ENCODE measurements at places on chromosomes 5 and 9.

DNA sequence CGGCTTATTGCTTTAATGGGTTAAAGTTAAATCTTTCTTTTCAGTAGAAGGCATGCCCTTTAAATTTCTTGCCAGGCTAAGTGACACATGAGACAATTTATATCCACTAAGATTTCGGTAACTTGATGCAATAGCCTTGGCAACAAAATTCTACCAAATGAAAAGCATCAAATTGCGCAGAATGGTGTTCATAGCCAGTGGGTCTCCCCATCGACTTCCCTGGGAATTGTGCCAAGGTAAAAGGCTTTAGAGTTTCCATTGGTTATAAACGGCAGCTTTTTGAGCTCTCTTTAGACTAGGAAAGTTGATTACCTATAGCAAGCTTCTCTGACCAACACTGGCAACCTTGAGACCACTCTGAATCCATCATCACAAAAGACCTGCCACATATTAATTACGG, 358.4 kb downstream of the ARRDC3 start:
- DNase-seq = no peak

DNA sequence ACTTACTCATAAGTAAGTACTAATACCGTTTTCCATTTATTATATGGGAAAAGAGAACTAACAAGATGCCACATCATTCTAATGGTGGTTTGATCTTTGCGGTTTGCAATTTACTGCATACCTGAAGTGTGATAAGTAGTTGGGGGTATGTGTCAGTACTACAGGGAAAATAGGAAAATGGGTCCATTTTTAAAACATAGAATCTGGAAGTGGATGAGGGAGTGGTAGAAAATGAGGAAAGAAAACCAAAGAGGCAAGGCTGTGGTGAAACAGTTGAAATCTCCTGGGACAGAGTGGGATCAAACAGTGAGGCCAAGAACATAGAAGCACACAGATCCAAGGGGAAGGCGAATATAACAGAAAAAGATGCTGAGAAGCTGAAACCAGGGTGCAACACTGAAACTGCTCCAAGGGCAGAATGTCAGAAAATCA, 6.7 kb downstream of the ADAMTSL1 start:
- DNase-seq = no peak

DNA sequence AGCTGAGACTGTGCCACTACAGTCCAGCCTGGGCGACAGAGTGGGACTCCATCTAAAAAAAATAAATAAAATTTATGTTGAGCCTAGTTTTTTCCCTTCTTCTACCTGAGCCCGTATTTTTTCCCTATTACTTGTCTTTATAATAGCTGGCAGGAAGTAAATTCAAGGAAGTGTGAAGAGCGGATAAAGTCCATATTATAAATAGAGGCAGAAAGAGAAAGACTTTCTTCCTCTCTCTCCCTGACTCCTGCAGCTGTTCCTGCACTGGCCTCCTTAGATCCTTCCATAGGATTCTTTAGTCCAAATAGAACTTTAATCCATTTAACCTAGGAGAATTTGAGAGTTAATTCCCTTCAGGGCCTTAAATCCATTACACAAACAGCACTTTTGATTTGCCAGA, 10.3 kb upstream of the ERBIN start:
- DNase-seq = no peak

DNA sequence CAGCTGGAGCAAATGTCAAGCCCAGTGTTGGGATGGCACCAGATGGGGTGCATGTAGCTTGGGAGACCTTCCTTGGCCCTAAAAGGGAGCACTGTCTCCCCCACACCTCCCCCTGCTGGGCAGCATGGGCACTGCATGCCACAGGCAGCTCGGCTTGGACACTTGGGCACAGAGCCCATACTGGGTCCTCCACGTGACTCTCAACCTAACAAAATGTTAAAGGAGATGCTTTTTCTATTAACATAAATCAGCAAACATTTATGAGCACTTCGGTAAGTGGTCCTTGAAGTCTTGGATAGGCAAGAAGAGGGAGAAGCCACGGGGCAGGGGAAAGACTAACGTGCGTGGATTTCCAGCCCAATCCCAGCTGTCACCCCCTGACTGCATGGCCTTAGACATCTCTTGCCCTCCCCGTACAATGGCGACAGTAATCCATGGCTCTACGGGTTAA, 23.9 kb upstream of the MAPK9 start:
- peak; percentile 39 for DNase-seq

DNA sequence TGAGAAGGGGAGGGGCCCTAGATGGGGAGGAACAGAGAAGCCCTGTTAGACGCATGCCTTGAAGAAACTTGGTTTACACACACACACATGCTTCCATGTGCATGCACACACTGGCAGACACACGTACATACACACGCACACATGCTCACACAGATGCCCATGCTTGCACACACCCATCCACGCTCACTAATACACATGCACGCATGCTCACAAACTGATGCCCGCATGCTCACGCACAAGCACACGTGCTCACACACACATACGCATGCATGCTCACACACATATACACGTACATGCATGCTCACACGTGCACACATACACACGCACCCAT, 32.1 kb upstream of the EGFL7 start:
- DNase-seq = no peak

- no peak for DNase-seq
Measured at GRCh38 chr9:77019926-77020412, 514 bp downstream of the FOXB2 start.

- no peak for DNase-seq
Measured at GRCh38 chr5:54263447-54263846, 46.9 kb downstream of the ARL15 start.

- no peak for DNase-seq
Measured at GRCh38 chr5:100877274-100877673, 25.8 kb downstream of the ST8SIA4 start.

DNA sequence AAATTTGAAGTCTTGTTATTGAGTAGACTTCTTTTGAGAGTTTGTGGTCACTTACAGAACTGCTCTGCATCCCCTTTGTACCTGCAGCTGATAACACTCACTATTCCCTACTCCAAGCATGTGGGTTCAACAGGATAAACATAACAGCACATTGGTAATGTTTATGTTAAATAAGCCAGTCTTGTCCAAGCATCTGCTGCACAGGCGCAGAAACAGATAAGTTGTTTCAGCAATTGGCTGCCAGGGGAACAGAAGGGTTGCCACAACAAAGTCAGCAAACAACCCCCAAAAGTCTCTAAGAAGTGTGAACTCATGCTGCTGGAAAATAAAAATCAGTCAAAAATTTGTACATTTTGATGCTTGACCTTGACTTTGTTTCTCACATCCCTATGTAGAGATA, 174.6 kb downstream of the GDNF start:
- no peak for DNase-seq

DNA sequence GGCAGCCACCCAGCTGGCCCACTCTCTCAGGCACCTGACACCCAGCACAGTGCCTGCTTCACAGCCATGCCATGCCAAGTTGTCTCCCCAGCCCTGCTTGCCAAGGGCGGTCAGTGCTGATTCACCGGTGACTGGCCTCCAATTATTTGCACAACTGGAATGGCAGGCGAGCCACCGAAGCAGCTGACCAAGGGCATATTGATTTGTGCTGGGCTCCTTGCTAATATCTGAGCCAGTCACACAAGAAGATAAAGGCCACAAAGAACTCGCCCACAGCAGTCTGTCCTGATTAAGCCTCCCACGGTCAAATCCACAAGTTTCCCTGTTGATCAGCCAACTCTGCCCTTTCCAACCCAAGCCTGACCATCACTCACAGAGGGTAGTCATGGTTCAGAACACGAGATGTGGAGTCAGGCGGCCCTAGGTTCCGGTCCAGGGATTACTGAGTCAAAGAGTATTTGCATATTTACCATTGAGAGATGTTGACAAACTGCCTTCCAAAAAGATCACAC, 6.4 kb upstream of the EEIG1 start:
- DNase-seq = no peak

- DNase-seq = no peak
Measured at GRCh38 chr5:57549566-57549965, 67.0 kb upstream of the ACTBL2 start.

DNA sequence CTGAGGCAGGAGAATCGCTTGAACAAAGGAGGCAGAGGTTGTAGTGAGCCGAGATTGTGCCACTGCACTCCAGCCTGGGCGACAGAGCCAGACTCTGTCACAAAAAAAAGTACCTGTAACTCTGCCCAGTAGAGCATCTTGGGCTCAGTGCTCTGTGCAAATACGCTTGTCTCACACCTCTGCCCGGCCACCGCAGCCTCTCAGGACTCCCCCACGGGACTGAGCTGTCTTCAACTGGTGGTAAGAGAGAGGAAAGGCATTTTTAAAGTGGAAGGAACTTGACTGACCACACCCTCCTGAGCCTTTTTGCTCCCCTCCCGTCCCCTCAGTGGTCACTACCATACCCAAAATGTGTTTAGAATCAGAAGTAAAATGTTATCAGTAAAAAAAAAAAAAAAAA, 174.3 kb upstream of the PIK3R1 start:
- DNase-seq = no peak

DNA sequence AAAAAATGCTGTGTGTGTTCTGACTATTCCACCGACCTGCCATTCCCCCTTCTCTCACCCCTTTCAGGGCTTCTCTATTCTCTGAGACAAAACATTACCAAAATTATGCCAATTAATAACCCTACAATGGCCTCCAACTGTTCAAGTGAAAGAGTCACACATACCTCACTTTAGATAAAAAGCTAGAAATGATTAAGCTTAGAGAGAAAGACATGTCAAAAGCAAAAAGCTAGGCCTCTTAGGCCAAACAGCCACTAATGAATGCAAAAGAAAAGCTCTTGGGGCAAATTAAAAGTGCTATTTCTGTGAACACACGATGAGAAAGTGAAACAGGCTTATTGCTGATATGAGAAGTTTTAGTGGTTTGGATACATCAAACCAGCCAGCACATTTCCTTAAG, 279.6 kb upstream of the GRAMD2B start:
- DNase-seq = no peak

- no peak for DNase-seq
Measured at GRCh38 chr5:54254482-54255198, 55.7 kb downstream of the ARL15 start.

DNA sequence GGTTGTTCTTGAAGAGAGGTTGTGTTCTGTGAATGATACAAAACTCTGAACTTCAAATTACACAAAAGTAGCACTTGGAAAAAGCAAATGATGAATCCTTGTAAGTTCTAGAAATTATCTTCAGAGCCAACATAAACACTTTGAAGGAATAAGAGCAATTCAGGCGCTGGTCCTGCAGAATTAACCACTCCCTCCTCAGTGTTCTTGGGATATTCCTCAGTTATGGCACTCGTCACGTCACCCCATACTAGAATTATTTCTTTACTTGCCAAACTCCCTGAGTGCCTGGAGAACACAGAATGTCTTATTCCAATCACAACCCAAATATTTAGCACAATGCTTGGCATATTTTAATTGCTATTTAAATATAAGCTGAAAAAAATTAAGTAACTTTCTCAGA, 126.3 kb downstream of the EFNA5 start:
- DNase-seq = no peak

DNA sequence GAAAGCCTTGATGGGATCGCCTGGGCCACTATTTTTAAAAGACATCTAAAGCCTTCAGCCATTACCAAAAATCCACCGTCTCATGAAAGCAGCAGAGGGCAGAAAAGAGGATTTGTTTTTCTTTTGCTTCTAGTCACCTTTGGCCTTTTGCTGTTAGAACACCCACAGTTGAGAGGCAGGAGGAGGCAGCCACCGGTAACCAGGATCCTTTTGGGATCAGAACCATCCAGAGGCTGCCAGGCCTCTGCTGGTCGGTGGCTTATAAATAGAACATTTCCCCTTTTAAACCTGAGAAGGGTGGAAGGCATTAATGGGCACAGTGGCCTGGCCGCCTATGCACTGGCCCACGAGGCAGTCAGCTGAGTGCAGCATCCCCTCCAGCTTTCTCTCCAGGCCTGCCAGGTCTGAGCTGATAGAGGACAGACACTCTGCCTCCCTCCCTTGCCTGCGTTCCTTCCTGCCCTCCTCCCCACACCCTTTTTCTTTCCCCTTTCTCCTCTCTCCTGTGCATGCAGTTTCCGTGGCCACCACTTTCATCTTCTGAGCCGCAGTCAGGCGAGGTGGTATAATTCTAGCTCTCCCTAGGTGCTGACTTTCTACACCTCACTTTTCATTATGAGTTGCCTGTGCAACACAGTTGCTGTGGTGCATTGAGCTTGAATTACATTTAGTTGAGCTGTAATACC, 253.4 kb downstream of the ARHGAP26 start:
- no peak for DNase-seq

DNA sequence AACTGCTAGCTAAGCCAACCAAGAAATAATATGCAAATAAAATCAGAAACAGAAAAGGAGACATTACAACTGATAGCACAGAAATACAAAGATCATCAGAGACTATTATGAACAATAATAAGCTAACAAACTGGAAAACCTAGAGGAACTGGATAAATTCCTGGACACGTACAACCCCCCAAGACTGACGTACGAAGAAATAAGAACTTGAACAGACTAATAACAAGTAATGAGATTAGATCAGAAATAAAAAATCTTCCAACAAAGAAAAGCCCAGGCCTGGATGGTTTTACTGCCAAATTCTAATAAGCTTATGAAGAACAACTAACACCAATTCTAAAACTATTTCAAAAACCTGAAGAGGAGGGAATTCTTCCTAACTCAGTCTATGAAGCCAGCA, 67.9 kb downstream of the EPB41L4A start:
- no peak for DNase-seq

DNA sequence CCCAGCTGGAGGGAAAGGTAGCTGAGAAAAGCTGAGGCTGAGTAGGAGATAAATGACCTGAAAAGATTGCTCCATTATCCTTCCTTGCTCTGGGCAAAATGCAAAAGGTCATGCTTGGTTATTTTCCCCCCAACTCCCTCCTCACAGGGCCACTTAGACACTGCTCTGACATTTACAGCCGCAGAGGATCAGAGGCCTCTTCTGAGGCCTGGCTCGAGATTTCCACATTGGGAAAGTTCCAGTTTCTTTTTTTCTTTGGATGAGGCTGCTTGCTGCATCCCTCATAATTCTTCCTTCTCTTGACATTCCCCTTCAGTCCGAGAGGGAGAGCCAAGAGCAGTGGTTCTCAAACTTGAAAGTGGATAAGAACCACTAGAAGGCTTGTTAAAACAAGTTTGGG, 60.1 kb upstream of the HSPA9 start:
- no peak for DNase-seq

- DNase-seq = no peak
Measured at GRCh38 chr5:168295574-168296201, 4.2 kb downstream of the WWC1 start.

- no peak for DNase-seq
Measured at GRCh38 chr5:10607666-10608073, 43.8 kb downstream of the ANKRD33B start.

GRCh38 chr5:112846556-112846955, 14.5 kb upstream of the SRP19 start:
- no peak for DNase-seq

GRCh38 chr9:105296877-105297287, 52.4 kb downstream of the SLC44A1 start:
- DNase-seq = no peak
